ENCODE measurements at places on chromosomes 5 and 9. TPM values are rescaled to one million over a fixed set of nuclear protein-coding genes. Genes with fewer than 3 reads are reported as not detected.

DNA sequence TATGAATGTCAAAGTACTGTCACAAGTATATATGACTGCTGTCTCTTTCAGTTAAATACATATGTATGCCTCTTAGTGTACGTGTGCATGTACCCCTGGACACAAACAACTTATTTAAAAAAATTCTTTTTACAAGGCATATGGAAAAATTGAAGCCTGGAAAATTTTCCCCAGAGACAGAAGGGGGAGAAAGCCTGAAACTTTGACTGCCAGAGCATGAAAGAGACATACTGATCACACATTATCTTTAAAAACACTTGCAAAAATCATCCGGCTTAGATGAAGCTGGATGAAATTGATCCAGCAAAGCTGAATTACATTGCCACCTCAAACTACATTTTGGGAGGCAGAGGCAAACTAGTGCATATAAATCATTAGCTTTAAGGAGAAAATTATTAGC is 88.0 kb upstream of the NFIB start:
- no peak for DNase-seq

DNA sequence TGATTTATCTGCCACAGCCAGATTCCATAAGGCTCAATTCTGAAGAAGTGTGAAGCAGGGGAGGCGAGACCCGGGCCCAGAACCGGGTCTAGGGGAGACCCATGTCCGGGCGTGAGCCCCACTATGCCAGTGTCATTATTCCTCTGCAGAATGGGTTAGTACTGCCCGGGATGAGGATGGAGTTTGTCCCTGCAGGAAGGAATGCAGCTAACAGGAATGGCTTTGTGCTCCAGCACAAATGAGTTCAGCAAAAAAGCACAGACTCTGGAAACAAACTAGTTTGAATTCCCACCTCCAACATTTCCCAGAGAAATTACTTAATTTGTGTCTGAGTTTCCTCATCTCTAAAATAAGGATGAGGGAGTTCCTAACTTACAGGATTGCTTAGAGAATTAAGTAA is 202.9 kb downstream of the SYK start:
- DNase-seq, result no peak

GRCh38 chr9:121445986-121446385 is 53.7 kb downstream of the GGTA1 start:
- no peak for DNase-seq

DNA sequence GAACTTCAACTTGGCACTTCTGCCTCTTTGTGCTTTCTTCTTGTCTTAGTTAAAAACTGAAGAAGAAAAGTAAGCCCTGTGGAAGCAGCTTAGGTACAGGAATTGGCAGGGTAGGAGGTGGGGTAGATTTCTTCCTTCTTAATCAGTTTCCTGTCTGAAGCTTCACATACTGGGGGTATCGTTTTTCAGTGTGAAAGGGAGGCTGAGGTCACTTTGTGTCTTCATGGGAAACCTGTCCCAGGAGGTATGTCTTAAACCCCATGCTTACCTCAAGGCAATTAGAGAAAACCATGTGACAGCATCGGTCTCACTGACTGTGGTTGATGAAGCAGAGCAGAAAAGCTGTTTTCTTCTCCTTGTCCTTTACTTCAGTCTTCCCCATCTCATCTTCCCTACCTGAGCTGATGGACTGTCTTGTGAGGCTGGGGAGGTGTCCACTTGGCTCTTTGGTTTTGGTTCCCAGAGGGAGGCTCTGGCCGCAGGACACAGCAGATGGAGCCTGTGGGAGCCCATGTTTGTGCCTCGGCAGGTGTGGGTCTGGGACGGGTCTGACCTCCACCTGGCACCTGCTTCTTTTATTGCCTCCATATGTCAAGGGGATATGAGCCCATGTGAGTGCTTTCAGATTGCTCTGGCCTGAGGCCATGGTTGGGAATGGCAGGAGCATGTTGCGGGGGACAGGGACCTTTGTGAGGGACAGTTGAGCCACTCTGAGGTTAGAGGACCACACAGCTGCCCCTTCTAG is 47.0 kb downstream of the SH3GL2 start:
- no peak for DNase-seq

GRCh38 chr5:149069711-149070110 is 6.8 kb upstream of the SH3TC2 start:
- no peak for DNase-seq

- no peak for DNase-seq
Observed at GRCh38 chr5:87210743-87211142, 56.9 kb upstream of the RASA1 start.

GRCh38 chr9:35737143-35737542 is 4.7 kb downstream of the CREB3 start:
- DNase-seq, result no peak

Gene TAF11L10
- total RNA-seq, result not detected

Gene NCS1
- total RNA-seq, result 33.0 TPM

Gene RNF180
- total RNA-seq, result not detected

All from GM23248 (cell line).